Stimulated activated CD4-positive, alpha-beta T cell treated with anti-CD3 and anti-CD28 coated beads, Interleukin-12 subunit alpha, Interleukin-12 subunit beta, amount 100 ng/mL, for 24 hours (primary cell): ENCODE measurements at places on chromosomes 3 and 15.

GRCh38 chr3:62238003-62238402, 135.3 kb downstream of the FEZF2 start:
- DNase-seq: no peak

DNA sequence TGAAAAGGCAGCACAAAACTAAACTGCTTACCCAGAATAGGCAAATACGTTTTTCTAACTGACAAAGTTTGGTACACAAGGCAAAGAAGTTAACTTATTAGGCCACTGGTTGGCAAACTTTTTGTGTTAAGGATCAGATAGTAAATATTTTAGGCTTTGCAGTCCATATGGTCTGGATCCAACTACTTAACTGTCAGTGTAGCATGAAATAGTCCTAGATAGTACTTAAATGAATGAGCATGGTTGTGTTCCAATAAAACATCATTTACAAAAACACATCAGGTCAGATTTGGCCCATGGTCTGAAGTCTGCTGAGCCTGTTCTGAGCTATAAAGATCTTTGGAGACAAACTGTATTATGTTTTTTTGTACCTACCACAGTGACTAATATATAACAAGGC, 136.9 kb downstream of the PCCB start:
- DNase-seq: no peak

DNA sequence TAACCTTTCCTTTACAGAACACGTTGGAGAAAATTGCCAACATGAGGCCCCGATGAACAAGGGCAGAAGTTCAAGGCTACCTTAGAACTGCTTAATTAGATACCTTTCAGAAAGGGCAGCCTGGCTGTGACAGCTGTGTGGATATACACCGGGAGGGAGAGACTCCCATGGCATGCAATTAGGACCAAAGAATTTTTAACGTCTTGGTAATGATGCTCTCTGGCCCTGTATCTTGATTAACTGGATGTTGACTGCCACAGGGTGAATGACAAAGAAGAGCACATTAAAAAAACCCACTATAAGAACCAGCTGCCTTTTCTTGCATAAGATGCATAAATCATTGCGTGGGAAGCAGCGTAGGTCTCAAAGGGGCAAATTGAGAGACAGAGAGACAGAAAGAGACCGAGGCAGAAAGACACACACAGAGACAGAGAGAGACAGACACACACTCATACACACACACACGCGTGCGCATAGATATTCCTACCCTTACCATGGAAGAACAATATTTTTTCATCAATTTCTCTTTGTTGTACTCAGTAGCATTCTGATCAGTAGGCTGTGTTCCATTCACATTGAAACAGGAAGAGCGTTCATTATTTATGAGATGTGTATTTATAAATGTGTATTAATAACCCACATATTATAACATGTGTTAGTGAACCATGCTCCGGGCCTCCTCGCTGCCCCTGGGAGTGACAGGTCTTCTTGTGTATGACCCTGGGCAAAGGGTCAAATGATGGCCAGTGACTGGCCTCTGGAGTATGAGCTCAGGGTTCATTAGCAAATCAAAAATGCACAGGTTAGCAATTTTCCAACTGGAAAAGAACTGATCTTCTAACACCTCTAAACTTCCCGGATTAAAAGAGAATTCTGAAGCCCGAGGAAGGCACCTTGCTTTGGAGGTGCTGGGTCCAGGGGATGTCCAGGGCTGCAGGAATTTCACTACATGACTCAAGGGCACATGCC, 118.8 kb downstream of the NSMCE3 start:
- no peak for DNase-seq

- no peak for DNase-seq
These were observed at the start of gene COL6A5 for GRCh38 chr3:130345487-130346079. Gene COL6A5, plus strand, starts transcription at chr3:130345672. Its CDS starts 27,967 bp downstream, at chr3:130373639.

- DNase-seq: no peak
These were observed 52.4 kb downstream of the PDZRN3 start for GRCh38 chr3:73572368-73572767.

GRCh38 chr3:65182085-65182484, 494.3 kb upstream of the ADAMTS9 start:
- DNase-seq: no peak

DNA sequence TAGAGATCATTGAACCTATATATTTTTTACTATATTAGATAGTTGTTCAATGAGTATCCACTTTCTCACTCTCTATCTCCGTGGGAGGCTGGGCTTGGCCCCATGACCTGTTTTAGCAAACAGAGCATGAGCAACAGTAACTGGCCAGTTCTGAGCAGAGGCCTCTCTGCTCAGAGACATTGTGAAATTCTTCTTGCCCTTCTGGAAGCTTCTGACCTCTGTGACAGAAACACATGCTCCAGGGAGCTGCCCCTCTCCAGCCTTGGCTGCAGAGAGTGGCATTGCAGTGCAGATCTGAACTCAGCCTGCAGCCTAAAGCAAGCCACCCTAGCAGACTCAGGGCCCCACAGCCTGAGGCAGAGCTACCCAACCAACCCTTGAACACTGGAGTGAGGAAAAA, 20.5 kb downstream of the FAM240A start:
- no peak for DNase-seq

- DNase-seq: no peak
These were observed 16.1 kb upstream of the KY start for GRCh38 chr3:134666885-134667284.

GRCh38 chr3:86973440-86973839, 17.5 kb downstream of the VGLL3 start:
- no peak for DNase-seq

GRCh38 chr15:99015698-99016568, 8.3 kb upstream of the PGPEP1L start:
- no peak for DNase-seq

- DNase-seq: no peak
These were observed 21.8 kb downstream of the FLNB start for GRCh38 chr3:58029842-58030584.

DNA sequence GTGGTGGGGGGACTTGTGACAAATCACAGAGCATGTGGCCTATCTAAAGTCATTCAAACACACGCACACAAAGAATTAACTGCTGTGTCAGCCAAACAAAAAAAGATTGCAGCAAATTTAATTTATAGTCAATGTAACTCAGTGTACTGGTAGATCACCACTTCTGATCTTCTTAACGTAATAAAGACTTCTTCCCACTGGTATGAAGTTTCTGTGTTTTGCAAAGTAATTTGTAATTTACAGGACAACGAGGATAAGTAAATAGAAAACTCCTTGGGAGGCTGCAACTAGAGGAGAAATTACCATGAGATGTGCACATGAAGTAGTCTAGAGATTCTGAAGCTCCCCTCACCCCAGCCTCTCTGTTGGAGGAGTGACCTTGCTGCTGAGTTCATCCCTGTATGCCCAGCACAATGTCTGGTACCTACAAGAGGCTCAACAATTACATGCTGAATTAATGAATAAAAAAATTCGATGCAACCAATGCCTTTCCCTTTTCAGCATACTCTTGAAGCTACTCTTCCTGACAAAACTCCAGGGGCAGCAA, 207.3 kb downstream of the ARRDC4 start:
- DNase-seq: no peak

DNA sequence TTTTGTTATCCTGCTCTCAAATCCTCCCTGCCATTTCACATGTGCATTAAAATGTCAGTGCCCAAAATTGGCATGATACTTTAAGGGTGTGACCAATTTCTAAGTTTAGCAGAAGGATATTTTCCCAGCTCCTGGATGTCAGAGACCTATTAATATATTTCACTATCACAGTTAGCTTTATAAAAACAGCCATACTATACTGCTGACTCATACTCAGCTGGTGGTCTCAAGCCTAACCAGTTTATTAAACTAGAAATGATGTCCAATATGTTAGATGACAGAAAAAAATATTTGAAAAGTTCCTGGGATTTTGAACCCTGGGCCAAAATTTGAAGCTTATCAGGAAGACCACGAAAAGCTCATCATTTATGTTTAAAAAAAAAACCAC, 60.9 kb upstream of the ZNF280D start:
- no peak for DNase-seq

DNA sequence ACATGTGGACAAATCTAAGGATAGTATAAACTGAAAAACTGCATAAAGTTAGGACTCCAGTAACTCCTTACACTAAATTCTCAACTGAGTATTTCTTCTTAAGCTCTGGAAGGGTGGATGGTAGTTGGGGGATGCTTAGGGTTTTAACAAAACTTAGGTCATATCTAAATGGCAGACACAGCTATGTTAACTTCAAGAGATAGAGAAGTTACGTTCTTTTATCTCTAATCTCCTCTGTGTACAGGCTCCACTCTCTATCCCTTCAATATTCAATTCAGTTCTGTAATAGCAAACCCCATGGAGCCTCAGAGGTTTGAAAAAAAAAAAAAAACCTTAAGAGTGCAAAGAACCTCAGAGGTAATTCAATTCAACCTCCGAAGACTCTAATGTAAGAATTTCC, 3.1 kb downstream of the CMTM6 start:
- no peak for DNase-seq

GRCh38 chr15:82900511-82901060, 51.9 kb downstream of the HOMER2 start:
- DNase-seq: no peak

DNA sequence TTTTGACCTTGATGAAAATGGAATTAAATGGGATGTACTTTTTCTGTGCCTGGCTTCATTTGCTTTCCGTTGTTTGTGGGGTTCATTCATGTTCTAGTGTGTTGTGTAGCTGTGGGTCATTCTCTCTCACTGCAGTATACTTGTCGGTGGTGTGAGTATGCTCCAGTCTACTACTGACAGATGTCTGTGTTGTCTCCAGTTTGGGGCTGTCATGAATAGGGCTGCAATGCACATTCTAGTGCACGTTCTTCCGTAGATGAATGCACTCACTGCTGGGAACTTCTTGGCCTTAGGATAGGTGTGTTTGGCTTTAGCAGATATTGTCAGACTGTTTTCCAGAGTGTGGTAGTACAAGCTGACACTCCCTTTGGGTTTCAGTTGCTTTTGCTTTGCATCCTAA, 1.7 kb upstream of the SLC6A20 start:
- DNase-seq: no peak

DNA sequence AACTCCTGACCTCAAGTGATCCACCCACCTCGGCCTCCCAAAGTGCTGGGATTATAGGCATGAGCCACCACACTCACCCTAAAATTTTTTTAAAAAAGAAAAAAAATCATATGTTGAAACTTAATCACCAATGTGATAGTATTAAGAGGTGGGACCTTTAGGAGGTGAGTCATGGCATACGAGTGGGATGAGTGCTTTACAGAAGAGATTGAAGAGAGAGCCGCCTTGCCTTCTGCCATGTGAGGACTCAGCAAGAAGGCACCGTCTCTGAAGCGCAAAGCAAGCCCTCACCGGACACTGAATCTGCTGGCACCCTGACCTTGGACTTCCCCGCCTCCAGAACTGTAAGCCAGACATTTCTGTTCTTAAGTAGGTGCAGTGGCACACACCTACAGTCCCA, 5.5 kb downstream of the ARPIN start:
- DNase-seq: no peak

DNA sequence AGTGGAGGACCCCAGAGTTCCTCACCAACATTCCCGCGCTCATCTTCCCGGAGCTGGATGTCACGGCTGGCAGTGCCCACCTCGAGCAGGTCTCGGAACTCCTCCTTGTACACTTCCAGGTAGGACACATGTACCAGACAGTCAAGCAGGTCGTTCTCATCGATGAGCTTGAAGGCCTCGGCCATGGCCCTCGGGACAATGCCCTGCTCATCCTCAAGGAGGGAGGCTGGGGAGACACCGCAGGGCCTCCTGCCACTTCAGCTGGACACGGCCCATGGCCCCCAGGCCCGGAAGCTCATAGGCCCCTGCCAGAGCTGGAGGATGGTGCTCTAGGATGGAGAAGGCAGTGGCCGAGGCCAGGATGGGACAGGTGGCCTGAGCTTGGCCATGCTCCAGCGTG, 5.6 kb downstream of the KIF7 start:
- no peak for DNase-seq

- no peak for DNase-seq
These were observed 11.5 kb downstream of the CCDC80 start for GRCh38 chr3:112629425-112629824.

- DNase-seq: no peak
These were observed 103.5 kb downstream of the ITPR1 start for GRCh38 chr3:4596612-4597011.
